CD4-positive, alpha-beta T cell treated with Interleukin-12 subunit alpha and Interleukin-12 subunit beta, for 1 hour (primary cell): ENCODE measurements at places on chromosomes 12 and 14.
A peak's percentile ranks its signal among the peaks of the same experiment; 100 is the strongest.

- DNase-seq = no peak
Observed at GRCh38 chr14:99930420-99931274, 134.6 kb upstream of the EVL start.

GRCh38 chr12:121571920-121572319 lies 8.9 kb downstream of the KDM2B start:
- DNase-seq = no peak

DNA sequence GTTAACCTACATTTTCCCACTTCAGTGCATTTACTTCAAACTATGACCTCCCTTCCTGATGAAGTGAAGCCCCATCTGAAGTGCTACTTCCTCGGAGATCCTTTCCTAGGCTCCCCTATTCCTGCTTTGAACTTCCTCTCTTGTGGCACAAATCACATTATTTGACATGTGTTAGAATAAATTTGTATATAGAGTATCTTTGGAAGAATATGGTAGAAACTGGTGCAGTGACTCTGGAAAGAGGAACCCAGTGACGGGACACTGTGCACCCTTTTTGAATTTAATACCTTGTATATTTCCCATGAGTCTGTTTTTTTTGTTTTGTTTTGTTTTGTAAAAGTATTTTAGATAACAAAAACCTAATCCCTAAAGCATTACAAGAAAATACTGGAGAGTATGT lies 66.4 kb upstream of the SRSF5 start:
- no peak for DNase-seq

GRCh38 chr12:62722971-62723680 lies 211.8 kb downstream of the PPM1H start:
- DNase-seq = no peak

GRCh38 chr14:26598081-26598671 lies 343 bp upstream of the NOVA1 start:
- DNase-seq = no peak

DNA sequence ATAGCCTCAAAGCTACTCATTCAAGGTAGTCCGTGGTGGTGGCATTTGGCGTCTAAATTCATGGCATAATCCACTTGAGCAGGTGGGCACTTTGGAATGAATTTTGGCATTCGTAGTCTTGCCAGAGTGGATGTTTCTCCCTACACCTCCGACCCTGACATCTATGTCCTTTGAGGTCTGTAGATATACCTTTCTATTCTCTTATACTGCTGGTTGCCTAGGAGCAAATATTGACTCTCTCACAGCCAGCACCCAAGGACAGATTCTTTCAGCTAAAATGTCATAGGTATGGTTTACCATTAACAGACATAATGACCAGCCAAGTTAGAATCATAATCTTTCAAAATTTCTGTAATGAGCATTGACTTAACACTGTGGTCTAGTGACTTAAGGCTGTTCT lies 47.4 kb upstream of the FLRT2 start:
- DNase-seq = no peak

GRCh38 chr12:14284184-14284722 lies 81.2 kb upstream of the ATF7IP start:
- no peak for DNase-seq

GRCh38 chr14:34138175-34138574 lies 187.3 kb upstream of the EGLN3 start:
- DNase-seq = no peak

- DNase-seq = no peak
Observed at GRCh38 chr12:97940105-97940504, 477.5 kb downstream of the RMST start.

- no peak for DNase-seq
Observed at GRCh38 chr12:57842342-57843294, 3.9 kb downstream of the CTDSP2 start.

- DNase-seq = no peak
Observed at GRCh38 chr14:57820581-57820980, 45.3 kb downstream of the SLC35F4 start.

DNA sequence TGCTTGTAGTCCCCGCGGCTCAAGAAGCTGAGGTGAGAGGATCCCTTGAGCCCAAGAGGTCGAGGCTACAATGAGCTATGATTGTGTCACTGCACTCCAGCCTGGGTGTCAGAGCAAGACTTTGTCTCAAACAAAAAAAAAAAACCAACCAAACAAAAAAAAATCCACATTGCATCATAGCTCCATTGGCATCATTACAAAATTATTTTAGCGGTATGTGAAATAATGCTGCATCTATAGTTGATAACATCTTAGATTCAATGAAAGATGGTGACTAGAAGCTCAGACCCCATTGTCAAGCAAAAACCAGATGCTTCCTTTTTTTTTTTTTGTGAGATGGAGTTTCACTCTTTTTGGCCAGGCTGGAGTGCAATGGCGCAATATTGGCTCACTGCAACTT lies 14.8 kb upstream of the PTHLH start:
- DNase-seq = no peak

GRCh38 chr14:99427632-99428300 lies 52.9 kb downstream of the SETD3 start:
- no peak for DNase-seq

- no peak for DNase-seq
Observed at GRCh38 chr14:72888192-72888591, 5.7 kb downstream of the DPF3 start.

- peak; percentile 69 for DNase-seq
Observed at GRCh38 chr12:55736780-55737580, 5.9 kb upstream of the GDF11 start.

- DNase-seq = no peak
Observed at GRCh38 chr12:110371408-110372055, 32.0 kb downstream of the ANAPC7 start.

DNA sequence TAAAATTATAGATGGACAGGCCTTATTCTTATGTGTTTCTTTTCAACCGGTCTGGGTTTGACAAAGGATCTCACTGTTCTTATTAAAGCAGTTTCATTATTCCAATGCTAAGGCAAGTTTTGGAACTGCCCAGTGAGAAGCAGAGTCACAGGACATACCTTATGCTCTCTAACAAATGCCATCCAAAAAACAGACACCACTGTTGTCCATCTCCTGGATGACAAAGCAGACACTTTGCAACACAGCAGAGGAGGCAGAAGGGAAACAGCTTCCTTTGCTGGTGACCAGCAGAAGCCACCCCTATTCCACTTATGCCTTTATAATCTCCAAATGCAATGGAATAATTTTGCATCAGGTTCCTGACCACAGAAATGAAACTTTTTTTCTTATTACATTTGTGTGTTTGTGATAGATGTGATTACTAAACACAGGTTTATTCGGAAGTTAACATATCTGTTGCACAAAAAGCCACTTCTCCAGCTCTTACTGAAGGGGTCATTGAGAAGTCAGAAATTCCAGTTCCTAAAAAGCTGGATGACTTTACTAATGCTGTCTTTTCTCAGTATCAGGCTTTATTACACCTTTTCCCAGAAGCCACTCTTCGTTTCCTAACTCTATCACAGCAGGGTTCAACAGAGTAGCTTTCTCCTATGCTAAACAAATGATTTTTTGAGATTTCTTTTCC lies 115.6 kb downstream of the BTG1 start:
- no peak for DNase-seq

GRCh38 chr14:24411443-24412389 lies 12.9 kb downstream of the NYNRIN start:
- DNase-seq = peak; percentile 52

DNA sequence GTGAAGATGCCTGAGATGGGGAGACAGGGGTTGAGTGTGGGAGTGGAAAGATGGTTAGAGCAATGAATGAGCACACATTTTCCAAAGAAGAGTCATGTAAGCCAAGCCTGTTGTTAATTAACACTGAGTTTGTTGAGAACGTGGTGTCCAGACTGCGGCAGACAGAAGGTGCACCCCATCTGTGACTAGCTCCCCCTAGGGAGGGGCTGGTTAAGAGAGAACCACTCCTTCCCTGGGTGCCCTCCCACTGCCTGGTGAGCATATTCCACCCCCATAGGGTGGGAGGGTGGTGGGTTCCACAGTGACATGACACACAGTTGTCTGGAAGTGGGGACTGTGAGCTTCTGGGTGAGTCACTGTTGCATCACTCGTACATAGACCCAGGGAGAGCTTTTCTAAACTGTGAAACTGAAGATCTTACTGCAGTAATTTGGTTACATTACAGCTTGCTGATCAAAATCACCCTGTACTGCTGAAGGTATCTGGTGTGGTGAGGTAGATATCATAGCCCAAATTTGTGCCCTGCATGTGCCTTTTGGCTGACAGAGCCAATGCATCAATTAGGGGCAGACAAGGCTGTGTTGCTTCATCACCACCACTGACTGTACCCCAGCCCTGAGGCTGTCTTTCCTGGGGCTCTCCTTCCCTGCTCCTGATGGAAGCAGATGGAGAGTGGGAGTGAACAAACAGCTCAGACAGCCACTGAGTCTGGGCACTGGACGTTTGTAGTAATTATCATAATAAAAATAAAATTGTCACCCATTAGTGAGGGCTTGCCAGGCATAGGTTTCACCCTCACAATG lies 150.9 kb downstream of the EMP1 start:
- DNase-seq = no peak

GRCh38 chr12:44497044-44497443 lies 379.1 kb downstream of the NELL2 start:
- no peak for DNase-seq

DNA sequence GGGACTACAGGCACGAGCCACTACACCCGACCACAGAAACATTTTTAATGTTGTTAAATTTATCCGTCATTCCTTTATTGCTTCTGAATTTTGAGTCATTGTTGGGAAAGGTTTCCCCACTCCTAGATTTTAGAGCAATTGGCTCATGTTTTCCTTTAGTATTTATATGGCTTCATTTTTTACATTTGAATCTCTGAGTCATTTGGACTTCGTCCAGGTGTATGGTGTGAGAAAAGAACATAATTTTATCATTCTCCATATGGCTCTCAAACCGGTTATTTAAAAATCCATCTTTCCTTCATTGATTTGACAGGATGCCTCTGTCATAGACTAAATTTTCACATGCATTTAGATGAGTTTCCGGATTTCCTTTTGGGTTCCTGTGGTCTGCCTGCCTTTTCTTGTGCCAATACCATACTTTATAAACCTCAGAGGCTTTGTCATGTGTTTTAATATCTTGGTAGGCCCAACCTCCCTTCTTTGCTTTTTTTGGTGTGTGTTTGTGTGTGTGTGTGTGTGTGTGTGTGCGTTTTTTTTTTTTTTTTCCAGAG lies 30.9 kb downstream of the LRTM2 start:
- no peak for DNase-seq

- DNase-seq = no peak
Observed at GRCh38 chr12:26537126-26537525, 295.9 kb downstream of the ITPR2 start.

- no peak for DNase-seq
Observed at GRCh38 chr12:130947028-130947613, 6.6 kb upstream of the ADGRD1 start.

- DNase-seq = no peak
Observed at GRCh38 chr14:94472842-94473241, 3.2 kb downstream of the SERPINA9 start.

DNA sequence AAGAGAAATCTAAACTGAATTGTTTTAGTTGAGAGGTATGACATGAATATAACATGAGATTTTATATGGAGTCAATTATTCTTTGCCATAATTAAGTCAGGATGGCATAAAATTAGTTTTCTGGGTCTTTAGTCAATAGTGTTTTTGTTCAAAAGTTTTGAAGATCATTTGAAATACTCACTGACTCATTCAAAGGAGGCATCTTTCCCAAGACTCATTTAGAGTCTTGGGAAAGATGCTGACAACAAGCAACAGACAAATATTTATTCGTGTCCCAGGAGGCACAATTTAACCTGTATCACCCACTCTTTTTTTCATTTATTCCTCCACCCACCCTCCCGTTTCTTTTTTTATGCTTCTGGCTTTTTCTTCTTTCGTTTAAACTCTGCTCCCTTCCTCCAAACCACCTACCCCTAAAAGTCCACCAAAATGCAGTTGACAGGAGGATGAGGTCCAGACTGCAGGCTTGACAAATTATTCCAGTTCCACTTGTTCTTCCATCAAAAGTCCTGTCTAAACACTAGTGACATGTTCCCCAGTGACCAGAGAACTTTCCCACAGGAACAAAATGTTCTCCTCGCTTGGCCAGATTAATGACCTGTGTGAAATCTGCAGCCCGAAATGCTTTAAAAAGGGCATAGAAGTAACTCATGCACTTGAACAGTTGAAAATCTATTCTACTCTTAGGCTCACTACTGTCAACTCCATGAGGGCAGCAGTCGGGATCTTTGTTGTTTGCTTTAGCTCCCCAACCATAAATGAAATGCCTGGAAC lies 43.3 kb upstream of the CSRP2 start:
- no peak for DNase-seq

DNA sequence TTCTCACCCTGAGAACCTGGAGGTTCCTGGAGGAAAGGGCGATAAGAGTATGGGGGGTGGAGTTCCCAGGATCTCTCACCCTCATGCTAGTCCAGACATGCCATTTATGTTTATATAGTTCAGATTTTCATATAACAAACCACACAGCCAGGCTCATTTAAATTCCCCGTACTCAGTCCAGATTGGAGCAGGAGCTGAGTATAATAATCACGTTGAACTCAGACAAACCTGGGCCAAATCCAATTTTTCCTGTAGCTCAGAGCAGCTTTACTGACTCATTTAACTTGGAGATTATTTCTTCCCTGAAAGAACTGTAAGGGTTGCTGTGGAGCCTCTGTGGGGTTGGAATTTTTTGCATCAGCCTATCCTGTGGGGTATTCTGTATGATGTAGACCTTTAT lies 660.8 kb downstream of the TMEM121 start:
- DNase-seq = no peak

- no peak for DNase-seq
Observed at GRCh38 chr14:26410189-26410685, 187.6 kb downstream of the NOVA1 start.

DNA sequence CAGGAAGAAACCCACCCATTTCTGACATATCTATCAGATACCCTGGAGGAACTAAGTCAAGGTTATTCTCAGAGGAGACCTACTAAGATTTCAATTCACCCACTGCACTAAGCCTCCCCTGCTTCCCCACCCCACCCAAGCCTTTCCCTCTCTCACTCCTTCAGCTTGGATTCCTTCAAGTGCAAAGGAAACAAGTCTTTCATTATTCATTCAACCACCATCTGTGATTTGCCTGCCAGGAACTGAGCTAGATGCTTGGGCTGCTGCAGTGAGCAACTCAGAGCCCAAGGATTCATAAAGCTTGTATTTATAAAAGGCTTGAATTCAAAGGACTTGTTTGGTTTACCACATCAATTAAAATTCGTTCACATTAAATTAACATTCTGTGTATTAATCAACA lies 161.3 kb downstream of the GXYLT1 start:
- no peak for DNase-seq

- no peak for DNase-seq
Observed at GRCh38 chr14:101076451-101077198, 173.1 kb upstream of the RTL1 start.

DNA sequence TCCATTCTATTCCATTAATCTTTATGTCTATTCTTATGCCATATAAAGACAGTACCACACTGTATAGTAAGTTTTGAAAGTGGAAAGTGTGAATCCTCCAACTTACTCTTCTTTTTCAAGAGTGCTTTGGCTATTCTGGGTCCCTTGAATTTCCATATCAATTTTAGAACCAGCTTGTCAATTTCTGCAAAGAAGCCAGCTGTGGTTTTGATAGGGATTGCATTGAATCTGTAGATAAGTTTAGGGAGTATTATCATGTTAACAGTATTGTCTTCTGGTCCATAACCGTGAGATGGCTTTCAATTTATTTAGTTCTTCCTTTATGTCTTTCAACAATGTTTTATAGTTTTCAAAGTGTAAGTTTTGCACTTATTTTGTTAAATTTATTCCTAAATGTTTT lies 34.2 kb upstream of the GCH1 start:
- no peak for DNase-seq

GRCh38 chr14:75279153-75279762 lies 630 bp downstream of the FOS start:
- DNase-seq = peak; percentile 69

- no peak for DNase-seq
Observed at GRCh38 chr12:51270951-51271518, 820 bp upstream of the SMAGP start.
